Left renal pelvis (tissue), 4 donors: ENCODE measurements at places on chromosomes 12 and 14. TPM values are rescaled to one million over a fixed set of nuclear protein-coding genes. Genes with fewer than 3 reads are reported as not detected.

- no peak for DNase-seq
Observed at GRCh38 chr12:122067966-122068365, 10.6 kb upstream of the MLXIP start.

GRCh38 chr14:35973770-35974169, 147.6 kb downstream of the BRMS1L start:
- no peak for DNase-seq

LRCOL1 gene
- 1.3 TPM for polyA plus RNA-seq

DNA sequence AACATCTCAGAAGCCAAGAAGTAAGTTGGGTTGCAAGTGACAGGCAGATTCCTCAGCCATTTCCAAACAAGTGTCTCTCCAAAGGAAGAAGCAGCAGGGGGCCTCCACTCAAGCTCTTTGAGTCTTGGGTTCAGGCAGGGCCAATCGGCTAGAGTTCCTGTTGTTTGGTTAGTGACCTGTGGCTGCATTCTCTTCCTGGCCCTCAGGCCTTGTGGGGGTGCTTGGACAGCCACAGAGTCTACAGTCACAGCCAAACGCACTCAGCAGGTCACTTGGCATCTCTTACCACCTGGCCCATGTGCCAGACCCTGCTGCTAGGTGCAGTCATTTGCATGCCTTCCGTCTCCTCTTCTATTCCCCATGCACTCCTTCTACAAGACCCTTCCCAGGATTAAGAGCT, 353.9 kb downstream of the GRIN2B start:
- no peak for DNase-seq

DNA sequence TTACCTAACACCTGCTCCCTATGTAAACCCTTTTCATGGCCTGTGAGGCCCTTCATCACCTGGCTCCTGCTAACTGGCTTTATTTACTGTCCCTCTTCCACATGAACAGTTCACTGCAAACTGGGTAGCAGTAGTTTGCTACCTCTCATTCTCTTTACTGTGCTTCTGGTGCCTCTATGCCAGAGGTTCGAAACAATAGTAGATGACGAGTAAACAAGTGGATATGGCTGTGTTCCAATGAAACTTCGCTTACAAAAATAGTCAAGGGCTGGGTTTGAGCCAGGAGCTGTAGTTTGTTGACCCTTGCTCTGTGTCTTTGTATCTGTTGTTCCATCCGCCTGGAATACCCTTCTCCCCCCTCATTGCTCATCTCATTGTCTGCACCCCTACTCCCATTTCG, 233.6 kb upstream of the RMST start:
- DNase-seq, result no peak

- no peak for DNase-seq
Observed at GRCh38 chr14:99192830-99193229, 79.2 kb downstream of the BCL11B start.

DNA sequence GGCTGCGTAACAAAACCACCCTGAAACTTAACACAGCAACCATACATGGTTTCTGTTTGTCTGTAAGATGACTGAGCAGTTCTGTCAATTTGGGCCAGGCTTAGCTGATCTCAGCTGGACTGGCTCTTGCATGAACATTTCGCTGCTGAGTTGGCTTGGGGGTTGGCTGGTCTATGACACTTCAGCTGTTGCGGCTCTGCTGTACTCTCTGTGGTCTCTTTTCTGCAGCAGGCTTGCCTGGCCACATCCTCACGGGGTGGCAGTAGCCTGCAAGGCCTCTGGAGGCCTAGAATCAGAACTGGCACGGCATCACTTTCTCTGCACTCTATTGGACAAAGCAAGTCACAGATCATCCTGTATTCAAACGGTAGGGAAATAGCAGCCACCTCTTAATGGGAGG, 216.2 kb downstream of the BCL11B start:
- DNase-seq, result no peak

DNA sequence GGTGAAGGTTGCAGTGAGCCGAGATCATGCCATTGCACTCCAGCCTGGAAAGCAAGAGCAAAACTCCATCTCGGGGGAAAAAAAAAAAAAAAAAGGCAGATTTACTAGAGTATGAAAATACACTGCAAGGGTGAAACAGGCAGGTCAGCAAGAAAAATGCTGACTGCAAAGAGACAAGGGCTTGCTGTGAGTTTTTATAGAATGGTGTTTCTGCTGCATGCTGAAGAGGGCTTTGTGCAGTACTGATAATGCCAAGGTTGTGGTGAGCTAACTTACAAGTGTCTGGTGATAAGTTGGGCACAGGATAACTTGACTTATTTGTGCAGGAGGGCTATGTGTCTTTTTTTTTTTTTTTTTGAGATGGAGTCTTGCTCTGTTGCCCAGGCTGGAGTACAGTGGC, 25.9 kb upstream of the SRP54 start:
- DNase-seq, result no peak

- DNase-seq, result no peak
Observed at GRCh38 chr12:83220774-83221173, 534.1 kb downstream of the TMTC2 start.

MYF6 gene
- polyA plus RNA-seq, result 0.26 TPM

- no peak for DNase-seq
Observed at GRCh38 chr14:101496776-101497683, 64.3 kb upstream of the DIO3 start.

DNA sequence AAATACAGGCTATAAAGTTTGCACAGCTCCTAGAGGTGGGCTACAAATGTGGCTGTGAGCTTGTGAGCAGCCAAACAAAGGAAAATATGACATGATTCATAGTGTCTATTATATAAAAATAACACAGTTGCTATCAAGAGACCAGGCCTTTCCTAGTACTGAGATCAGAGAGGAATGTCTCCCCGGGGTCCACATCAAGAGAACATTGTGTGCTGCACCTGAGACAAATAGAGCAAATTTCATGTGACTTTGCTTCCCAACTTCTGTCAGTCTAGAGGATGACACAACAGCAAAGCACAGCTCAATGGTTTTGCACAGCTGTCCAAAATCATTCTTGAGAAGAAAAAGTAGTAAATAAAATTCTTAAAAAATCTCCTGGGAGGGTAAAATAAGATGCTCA, 297.5 kb upstream of the PRKD1 start:
- no peak for DNase-seq

TAS2R50 gene
- polyA plus RNA-seq, result not detected

GRCh38 chr14:55889124-55889523, 229.1 kb upstream of the PELI2 start:
- no peak for DNase-seq

DNA sequence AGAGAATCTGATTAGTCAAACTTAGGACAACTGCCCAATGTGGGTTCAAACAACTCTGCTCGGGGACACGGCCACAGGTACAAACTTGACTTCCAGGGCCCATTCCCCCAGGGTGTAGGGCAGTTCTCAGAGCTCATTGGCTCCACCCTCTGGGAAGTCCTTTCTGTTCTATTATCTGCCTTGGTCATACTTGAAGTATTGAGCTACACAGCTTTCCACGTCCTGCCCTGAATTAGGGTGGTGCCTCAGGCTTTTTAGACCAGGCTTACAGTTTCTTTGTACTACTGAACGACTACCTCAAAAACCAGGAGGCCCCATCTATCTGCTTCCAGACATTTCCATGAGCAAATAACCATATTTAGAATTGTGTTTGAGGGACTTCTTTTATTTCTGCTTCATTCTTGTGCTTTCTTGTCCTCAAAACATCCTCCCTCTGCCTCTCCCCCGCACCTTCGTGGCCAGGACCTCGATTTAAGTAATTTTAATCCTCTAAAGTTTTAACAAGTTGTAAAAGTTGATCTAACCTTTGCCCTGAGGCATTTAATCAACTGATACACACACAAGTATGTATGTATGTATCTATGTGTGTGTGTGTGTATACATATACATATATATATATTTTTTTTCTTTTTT, 281.7 kb upstream of the AMIGO2 start:
- no peak for DNase-seq

MGST1 gene
- 38.4 TPM for polyA plus RNA-seq

KRT7 gene
- 2.4 TPM for polyA plus RNA-seq

GRCh38 chr12:457676-458075, 2.1 kb upstream of the B4GALNT3 start:
- no peak for DNase-seq

- no peak for DNase-seq
Observed at GRCh38 chr12:17928708-17929366, 161.2 kb downstream of the RERGL start.

DNA sequence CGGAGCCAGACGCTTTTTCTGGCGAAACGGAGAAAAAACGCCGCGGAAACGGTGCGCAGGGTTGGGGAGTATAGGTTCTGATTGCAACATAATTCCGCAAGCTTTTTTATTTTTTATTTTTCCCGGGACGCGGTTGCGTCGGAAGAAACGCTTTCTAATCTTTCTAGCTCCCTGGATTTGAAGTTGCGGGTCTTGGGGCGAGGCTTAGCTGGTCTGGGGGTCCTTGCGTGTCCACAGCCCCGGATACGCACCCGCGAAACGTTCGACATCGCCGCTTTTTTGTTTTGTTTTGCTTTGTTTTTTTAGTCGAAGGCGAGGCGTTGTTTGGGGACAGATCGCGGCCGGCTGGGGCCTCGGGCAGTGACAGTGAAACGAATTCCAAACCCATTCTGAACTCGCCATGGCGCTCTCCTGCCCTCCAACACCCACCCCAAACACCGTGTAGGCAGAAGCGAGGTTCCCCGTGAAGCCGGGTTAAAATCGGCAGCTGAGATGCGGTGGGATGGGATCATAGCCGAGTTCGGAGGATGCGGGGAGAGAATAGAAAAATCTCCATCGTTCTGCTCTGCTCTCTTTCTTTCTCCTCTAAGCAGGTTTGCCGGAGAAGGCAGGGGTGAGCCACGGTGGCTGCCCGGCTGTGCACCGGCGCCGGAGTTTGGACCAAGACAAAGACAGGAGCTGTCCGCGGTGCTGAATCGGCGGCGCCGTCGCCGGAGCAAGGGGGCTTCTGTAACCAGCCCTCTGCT, 8.1 kb upstream of the LHX5 start:
- peak; percentile 43 for DNase-seq

DNA sequence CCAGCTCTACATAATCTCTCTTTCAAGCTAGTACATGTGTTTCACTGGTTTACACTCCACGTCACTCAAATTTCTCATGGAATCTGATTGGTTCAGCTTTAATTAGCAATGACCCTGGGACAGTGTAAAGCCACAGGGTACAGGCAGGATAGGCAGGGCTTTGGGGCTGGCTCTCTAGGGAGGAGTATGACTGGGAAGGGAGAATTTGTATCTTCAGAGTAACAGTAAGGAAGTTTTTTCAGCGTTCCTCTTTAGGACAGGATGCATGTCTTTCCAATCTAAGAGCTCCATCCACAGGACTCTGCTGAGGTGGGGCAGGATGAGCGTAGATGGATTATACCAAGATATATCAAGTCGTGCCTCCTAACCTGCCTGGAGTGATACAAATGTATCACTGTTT, 112.0 kb upstream of the CLEC14A start:
- DNase-seq, result no peak

PIANP gene
- 14.6 TPM for polyA plus RNA-seq

DNA sequence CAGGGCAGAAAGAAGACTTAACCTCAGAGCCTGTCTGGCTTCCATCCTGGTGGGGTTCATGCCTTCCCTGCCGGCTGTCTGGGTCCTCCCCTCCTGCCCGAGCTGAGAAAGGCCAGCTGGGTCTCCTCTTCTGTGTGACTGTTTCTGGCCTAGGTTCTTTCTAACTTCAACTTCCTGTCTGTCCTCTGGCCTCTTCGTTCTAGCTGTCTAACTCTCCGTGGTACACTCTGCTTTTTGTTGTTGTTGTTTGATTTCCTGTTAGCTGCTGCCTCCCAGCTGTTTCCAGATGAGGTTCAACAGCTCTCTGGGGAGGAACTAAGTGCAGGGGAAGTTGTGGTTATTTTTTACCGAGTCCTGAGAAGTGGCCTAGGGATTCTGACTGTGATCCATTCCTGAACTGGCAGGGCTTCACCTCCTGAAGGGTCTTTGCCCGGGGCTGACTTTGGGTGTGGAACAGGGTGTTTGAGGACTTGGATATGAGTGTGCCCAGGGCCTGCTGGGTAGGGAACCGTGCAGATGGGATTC, 3.2 kb downstream of the MLXIP start:
- no peak for DNase-seq

GRCh38 chr12:54173066-54173726, 15.6 kb downstream of the SMUG1 start:
- DNase-seq, result no peak

HSPB8 gene
- polyA plus RNA-seq, result 6.6 TPM

MCRS1 gene
- polyA plus RNA-seq, result 45.4 TPM

GRCh38 chr14:30193101-30193500, 265.5 kb upstream of the PRKD1 start:
- DNase-seq, result no peak

GEMIN2 gene
- 20.8 TPM for polyA plus RNA-seq

DNA sequence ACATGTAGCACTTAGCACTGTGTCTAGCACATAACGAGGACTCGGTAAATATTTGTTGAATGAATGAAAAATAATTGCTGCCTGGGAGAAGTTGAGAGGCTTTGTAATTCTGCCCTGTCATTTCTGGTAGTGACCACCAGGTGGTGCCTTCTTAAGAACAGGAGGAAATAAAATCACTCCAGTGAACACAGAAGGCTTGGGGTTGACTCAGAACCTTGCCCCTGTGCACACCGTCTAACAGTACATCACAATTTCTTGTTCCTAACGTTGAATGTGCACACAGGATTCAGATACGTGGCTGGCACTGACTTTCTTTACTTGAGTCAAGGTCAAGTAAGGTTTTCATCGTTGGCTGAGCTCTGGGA, 91.8 kb downstream of the RGS6 start:
- no peak for DNase-seq

DNA sequence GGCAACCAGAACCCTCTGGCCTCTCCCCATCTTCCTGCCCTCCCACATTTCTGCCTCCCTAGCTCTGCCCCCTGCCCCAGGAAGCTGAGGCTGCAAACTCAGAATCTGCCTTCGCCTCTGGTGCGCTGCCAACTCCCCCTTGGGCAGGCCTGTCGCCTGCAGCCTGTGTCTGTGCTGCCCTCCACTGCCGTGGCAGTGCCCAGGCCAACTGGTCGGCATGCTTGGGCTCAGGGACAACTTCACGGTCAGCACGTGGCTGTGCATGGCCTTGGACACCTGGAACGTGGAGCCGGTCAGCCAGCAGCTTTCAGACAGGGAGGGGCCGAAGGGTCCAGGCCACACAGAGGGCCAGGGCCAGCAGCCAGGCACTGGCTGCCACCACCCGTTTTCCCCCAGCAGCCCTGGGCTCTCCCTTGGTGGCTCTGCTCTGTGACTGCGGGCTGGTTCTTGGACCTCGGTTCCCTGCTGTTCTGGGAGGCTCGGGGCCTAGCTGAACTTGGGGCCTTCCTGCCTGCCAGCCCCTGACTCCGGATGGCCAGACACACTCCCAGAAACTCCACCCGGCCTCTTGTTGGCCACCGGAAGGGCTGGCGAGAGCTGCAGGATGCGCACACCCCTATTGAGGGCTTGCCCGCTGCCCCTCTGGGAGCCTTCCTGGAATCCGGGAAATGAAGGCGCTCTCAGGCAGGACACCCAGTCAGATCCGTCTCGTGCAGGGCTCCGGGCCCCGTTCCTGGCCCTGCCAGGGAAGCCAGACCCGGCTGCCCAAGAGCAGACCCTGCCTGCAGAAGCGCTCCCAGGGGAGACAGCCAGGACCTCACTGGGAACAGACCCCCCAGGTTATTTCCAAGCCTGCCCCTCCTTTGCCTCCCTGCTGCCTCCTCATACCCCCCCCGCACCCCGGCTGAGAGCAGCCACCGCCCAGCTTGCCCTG, 34.2 kb upstream of the PPP1R13B start:
- no peak for DNase-seq
